ENCODE measurements at places on chromosomes 2 and 18.
A peak's percentile ranks its signal among the peaks of the same experiment; 100 is the strongest.

DNA sequence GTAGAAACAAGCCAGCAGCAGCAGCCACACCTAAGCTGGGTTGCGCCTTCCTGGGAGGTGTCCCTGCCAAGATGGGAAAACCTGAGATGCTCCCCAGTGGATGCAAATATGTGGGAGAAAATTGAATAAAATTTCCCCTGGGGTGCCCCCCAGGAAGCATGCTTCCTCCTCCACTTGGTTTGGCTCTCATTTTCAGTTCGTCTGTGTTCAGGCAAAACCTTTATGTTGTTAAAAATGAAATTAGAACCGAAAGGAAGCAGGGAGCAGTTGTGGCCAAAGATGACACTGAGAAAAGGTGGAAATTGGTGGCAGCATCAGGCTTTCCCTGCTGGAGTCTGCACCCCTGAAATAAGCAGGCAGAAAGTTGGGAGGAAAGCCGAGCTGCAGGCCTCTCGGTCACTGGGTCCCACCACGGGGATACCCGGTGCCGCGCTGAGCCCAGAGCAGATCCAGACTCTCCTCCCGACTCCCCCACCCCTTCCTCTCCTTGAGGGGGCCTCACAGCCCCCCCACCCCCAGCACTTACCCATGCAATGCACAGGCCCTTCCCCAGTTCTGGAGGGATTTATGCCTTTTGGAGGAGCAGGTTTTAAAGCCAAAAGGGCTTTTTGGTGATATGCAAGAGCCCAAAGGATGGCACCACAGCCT, 267.7 kb upstream of the SPRED2 start:
- no peak for DNase-seq

- DNase-seq, result no peak
Observed at GRCh38 chr2:207681431-207681830, 30.0 kb upstream of the CCNYL1 start.

GRCh38 chr2:163713534-163714311, 22.1 kb downstream of the FIGN start:
- DNase-seq, result no peak

- DNase-seq, result no peak
Observed at GRCh38 chr2:164984428-164984827, 29.1 kb upstream of the SLC38A11 start.

DNA sequence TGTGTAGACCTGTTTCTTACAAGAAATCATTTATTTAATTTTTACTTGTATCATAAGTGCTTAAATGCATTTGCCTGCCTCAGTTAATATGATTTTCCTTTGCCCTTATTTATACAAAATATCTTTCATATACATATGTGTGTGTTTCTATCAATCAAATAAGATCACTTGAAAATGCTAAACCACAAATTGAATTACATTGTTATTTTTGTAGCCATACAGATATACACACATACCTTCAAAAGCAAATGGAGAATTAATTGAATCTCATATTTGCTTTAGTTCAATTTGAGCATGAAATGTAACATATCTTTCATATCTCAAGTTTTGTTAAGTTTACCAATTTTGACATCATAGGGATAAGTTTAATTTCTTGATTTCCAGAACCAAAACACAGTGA, 755.8 kb upstream of the PIK3C3 start:
- no peak for DNase-seq

DNA sequence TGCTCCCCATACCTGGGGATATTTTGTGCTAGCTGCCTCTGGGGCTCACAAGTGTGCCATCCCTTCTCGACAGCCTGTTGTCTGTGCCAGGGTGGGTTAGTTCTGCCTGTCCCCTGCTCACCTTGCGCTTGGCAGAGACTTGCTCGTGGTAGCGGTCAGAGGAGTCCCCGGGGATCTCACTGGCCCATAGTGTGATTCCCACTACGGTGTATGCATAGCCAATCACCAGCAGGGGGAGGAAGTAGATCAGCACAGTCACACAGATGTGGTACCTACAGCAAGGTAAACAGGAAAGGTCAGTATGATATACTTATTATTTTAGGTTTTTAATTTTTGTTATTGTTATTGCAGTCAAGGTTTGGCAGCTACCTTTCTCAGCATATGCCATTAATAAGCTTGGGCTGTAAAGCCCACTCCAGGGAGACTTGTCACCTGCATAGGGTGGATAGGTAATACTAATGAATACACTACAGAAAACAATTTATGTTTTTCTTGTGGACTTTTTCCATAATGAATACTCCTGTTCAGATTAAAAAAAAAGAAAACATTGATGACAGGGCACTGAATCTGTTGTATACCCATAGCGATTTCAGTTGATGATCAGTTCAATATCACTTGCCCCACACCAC, 95.2 kb downstream of the POLE4 start:
- peak; percentile 38 for DNase-seq

GRCh38 chr18:33755931-33756560, 178.0 kb downstream of the ASXL3 start:
- DNase-seq, result peak; percentile 1

GRCh38 chr2:239396881-239397681, 3.7 kb downstream of the HDAC4 start:
- DNase-seq, result no peak

DNA sequence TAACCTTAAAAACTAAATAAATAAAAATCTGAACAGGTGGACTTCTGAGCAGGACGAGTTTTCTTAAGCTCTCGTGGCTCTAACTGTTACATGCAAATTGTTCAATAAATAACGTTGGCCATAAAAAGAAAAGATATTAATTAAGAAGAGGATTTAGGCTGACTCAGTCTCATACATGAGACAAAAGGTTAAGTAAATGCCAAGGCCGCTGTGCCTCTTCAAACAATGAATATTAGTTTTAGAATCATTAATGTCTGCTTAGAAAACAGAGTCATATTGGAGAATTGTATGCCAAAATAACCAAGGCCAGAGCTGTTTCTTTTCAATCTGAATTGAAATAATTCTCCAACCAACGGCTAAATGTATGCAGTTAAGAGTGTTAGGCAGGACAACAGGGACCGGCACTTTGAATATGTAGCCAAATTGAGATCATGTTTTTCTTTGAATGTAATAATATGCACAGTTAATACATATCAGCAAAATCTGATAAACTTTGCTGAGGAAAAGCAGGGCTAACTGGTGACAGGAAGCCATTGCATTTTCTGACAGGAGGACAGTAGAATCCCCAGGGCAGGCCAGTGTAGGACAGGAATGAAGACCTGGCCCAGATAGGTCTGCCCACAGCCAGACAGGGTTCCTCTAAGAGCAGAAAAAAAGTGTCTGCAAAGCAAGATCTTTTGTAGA, 1041.4 kb upstream of the FANCL start:
- no peak for DNase-seq

DNA sequence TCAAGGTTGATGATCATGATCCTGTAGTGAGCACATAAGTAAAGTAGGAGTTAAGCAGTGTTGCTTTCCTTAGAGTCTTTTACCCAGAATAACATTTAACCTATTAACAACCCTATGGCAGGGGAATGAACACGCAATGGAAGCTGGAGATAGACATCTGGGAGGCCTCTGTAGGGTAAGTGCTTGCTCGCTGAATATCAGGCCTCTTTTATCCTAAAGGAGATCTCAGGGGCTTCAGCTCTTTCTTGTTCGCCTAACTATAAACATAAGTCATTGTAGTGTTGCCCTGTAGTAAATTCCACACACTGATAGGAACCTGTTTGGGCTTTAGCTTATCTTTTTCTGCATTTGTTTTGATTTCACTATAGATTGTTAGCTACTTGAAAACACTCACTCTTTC, 174.4 kb upstream of the TCF4 start:
- DNase-seq, result no peak

DNA sequence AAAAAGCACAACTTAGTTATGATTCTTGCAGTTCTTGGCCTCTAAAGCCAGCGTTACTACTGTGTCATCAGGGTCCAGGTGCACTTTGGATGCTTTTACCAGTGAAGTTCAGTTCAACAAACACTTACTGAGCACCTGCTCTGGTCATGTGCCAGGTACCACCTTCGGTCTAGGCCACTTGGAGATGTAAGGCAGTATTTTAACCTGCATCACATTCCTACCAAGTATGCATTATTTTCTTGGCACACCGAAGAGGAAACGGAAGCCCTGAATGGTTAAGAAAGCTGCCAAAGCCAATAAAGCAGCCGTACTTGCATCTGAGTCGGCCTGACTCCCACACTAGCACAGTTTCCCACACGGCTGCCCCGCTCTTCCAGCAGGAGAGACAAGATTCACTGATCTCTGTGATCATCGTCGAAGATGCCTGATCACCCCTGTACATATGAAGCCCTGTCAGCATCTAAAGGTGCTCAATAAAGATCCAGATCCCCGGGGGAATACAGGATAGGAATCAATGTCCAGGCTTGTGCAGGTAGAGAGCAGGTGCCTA, 427.1 kb downstream of the EIPR1 start:
- no peak for DNase-seq

- no peak for DNase-seq
Observed at GRCh38 chr2:24856791-24857211, 63.2 kb downstream of the ADCY3 start.

DNA sequence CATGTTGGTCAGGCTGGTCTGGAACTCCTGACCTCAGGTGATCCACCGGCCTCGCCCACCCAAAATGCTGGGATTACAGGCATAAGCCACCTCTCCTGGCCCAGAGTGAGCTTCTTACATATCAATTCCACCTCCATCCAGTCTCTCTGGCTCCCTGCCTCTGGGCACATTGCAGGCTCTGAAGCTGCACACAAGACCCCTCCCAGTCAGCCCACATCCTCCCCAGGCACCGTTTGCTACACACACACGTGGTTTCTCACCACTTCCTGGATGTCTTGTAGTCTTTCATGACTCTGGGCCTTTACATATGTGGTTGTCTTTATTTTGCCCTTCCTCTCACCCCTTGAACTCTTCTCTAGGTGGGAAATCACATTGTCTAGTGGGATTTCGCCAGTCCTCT, 64.0 kb upstream of the CABLES1 start:
- DNase-seq, result peak; percentile 97

- no peak for DNase-seq
Observed at GRCh38 chr18:46867367-46868143, 49.8 kb downstream of the PIAS2 start.

DNA sequence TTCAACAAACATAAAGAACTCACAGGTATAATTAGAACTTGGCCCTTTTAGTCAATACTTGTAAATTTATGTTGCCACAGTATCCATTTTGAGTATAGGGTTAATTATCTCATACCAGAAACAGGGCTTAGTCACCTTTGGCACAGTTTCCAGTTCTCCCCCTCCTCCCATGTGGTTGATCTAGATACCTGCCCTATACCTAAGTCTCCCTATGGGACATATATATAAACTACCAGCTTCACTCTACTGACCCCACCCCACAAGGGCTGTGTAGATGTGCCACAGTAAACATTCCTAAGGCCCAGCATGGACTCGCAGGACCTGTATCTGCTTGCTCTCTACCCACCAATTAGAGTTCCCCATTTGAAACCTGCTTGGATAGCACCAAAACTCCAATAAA, 371.7 kb upstream of the RND3 start:
- DNase-seq, result no peak

GRCh38 chr2:149122516-149122915, 84.0 kb downstream of the LYPD6B start:
- DNase-seq, result no peak

DNA sequence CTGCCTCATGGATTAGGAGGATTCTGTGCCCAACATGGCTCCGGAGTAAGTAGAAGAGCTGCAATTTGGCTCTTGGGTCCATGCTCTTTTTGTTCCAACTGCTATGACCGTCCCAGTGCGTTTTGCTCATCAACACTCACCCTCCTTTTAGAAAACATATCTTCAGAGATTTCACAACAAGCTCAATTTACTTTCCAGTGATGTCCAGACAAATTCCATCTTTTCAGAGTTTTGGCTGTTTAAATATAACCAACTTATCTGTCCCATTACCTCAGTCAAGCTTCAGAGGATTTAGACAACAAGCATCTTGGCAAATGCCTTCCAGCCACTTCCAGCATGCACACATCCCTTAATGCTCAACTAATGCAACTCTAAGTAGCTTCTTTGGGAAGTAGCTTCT, 6.9 kb upstream of the SLC14A2 start:
- no peak for DNase-seq

GRCh38 chr2:241358470-241358869, 2.4 kb downstream of the FARP2 start:
- DNase-seq, result no peak

DNA sequence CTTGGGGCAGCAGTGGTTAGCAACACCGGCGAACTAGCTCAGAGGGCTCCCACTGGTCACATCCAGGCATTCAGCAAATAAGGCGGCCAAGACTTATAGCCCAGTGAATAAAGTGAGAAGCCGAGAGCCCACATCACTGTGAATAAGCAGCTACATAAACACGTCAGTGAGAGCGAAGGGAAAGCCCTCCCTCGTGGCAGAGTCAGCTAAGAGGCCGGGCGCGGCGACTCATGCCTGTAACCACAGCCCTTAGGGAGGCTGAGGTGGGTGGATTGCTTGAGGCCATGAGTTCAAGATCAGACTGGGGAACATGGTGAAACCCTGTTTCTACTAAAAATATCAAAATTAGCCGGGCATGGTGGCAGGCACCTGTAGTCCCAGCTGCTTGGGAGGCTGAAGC, 5.2 kb downstream of the D2HGDH start:
- DNase-seq, result no peak
